ENCODE measurements at places on chromosomes 1 and 21. TPM values are rescaled to one million over a fixed set of nuclear protein-coding genes. Genes with fewer than 3 reads are reported as not detected.

The HHAT gene
- 1.7 TPM for total RNA-seq

The DNASE2B gene
- total RNA-seq = not detected

The PEAR1 gene
- total RNA-seq = 7.0 TPM

The MR1 gene
- 5.5 TPM for total RNA-seq

The LRRC42 gene
- total RNA-seq = 27.9 TPM
